Activated CD8-positive, alpha-beta T cell treated with anti-CD3 and anti-CD28 coated beads for 36 hours (primary cell): ENCODE measurements at places on chromosomes 4 and X.

GRCh38 chr4:126753592-126753991 lies 879.2 kb upstream of the INTU start:
- no peak for DNase-seq
- H3K27ac ChIP-seq, result no peak overlapping the region
- no peaks in the 10 kb centered on the region for H3K36me3 ChIP-seq

GRCh38 chr4:15649914-15650545 lies 5.1 kb downstream of the FBXL5 start:
- peak overlapping the region; percentile 85 for H3K27ac ChIP-seq
- peaks cover 5% of the 10 kb centered on the region for H3K36me3 ChIP-seq
- peak; percentile 77 for DNase-seq
- H3K27me3 ChIP-seq, result no peaks in the 10 kb centered on the region
- peak overlapping the region; percentile 50 for H3K4me3 ChIP-seq

DNA sequence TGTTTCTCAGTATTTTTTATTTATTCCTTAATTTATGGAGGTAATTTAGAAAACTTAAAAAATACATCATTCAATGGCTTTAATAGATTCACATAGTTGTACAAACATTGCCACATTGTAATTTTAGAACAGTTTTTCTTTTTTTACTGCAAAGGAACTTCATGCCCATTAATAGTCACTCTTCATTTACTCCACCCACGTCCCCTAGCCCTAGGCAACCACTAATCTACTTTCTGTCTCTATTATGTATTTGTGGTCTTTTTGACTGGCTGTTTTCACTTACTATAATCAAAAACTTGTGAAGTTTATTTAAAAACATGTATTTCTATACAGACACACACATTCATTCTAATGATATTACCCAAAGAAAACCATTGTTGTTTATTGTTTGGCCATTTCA lies 664.8 kb downstream of the GRID2 start:
- H3K27me3 ChIP-seq, result no peaks in the 10 kb centered on the region
- no peak overlapping the region for H3K27ac ChIP-seq
- H3K36me3 ChIP-seq, result no peaks in the 10 kb centered on the region
- no peak for DNase-seq

GRCh38 chrX:13876652-13877051 lies 59.8 kb upstream of the GPM6B start:
- no peak for DNase-seq
- no peak overlapping the region for H3K4me3 ChIP-seq
- no peaks in the 10 kb centered on the region for H3K27me3 ChIP-seq
- H3K4me1 ChIP-seq, result no peaks in the 10 kb centered on the region
- H3K36me3 ChIP-seq, result no peaks in the 10 kb centered on the region
- H3K27ac ChIP-seq, result no peak overlapping the region

- H3K27me3 ChIP-seq, result peaks cover 8% of the 10 kb centered on the region
- no peaks in the 10 kb centered on the region for H3K36me3 ChIP-seq
- H3K4me1 ChIP-seq, result no peaks in the 10 kb centered on the region
- no peak overlapping the region for H3K27ac ChIP-seq
- DNase-seq, result no peak
These were observed 100.9 kb upstream of the TBC1D9 start for GRCh38 chr4:140857111-140857510.

GRCh38 chr4:122873821-122874593 lies 47.4 kb downstream of the FGF2 start:
- no peak for DNase-seq
- no peak overlapping the region for H3K27ac ChIP-seq
- H3K36me3 ChIP-seq, result no peaks in the 10 kb centered on the region
- peaks cover 32% of the 10 kb centered on the region for H3K27me3 ChIP-seq
- no peaks in the 10 kb centered on the region for H3K4me1 ChIP-seq

- H3K27me3 ChIP-seq, result no peaks in the 10 kb centered on the region
- DNase-seq, result no peak
- H3K36me3 ChIP-seq, result peaks cover 4% of the 10 kb centered on the region
- H3K4me1 ChIP-seq, result peaks cover 3% of the 10 kb centered on the region
- no peak overlapping the region for H3K4me3 ChIP-seq
These were observed 94.5 kb upstream of the DHRSX start for GRCh38 chrX:2595258-2595657.

DNA sequence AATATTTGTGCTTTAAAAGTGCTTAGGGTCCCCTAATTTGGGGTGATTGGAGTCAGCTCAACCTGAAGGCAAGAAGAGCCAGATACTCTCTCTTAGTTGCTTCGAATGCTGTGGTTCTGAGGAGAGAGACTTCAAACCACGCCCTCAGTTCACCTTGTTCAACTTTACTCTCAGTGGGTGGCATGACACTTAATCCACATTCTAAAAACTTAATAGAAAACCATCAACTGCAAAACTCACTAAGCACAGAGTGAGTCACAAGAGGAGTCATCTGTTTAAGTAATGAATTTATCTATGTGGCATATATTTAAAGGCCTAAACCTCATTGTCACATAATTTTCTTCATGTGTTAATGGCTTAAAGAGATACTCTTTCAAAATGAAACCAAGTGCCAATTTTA lies 99.5 kb upstream of the SLC4A4 start:
- H3K27me3 ChIP-seq, result no peaks in the 10 kb centered on the region
- DNase-seq, result no peak
- H3K27ac ChIP-seq, result no peak overlapping the region
- no peaks in the 10 kb centered on the region for H3K36me3 ChIP-seq
- H3K4me1 ChIP-seq, result peaks cover 2% of the 10 kb centered on the region

DNA sequence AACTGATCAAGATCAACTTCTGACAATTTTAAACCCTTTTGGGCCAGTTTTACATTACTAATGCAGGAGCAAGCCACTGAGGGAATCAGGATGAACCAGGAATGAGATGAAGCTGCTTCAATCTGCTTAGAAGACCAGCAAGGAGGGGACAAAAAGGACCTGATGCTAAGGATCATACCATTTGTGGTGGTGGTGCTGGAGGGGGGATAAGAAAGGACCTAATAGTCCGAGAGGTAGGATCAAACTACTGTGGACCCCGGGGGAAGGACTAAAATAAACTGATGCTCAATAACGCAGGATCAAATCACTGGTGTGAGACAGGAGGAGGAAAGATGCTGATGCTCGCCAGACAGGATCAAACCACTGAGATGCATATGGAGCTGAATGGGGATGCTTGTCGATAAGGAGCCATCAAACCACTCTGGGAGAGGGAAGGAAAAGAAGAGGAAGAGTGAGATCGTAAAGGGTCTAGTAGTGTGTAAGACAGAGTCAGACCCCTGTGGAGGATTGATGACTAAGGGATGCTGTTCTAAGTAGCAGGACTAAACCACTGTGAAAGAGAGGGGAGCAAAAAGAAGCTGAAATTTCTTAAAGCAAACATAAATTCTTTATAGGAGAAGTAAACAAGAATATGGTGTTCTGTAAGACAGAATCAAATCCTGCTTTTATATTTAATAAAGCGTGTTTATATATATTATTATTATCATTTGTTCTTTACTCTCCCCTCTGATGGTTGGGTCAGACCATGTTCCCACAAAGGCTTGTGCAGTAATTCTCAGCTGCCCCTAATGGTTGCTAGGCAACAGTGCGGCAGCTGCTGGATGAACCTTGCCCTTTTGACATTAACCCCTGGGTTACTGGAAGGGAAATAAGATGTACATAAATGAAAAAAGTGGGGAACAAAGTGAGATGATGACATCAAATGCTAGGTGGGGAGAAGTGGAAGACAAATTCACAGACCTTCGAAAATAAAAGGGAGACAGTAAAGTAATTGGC lies 432.5 kb upstream of the FGF16 start:
- H3K36me3 ChIP-seq, result no peaks in the 10 kb centered on the region
- no peak overlapping the region for H3K4me3 ChIP-seq
- H3K27ac ChIP-seq, result no peak overlapping the region
- no peaks in the 10 kb centered on the region for H3K27me3 ChIP-seq
- no peaks in the 10 kb centered on the region for H3K4me1 ChIP-seq
- DNase-seq, result peak; percentile 7

GRCh38 chr4:169659716-169660670 lies 39.6 kb downstream of the CLCN3 start:
- peak; percentile 84 for DNase-seq
- peaks cover 3% of the 10 kb centered on the region for H3K36me3 ChIP-seq
- no peaks in the 10 kb centered on the region for H3K27me3 ChIP-seq
- H3K4me3 ChIP-seq, result peak overlapping the region; percentile 84
- peaks cover 23% of the 10 kb centered on the region for H3K4me1 ChIP-seq
